Stimulated activated CD8-positive, alpha-beta memory T cell treated with anti-CD3 and anti-CD28 coated beads, Interleukin-2, amount 100 ng/mL, for 1 hour (primary cell): ENCODE measurements at places on chromosomes 12 and 14.

GRCh38 chr12:108969622-108970021 is 51.2 kb downstream of the SVOP start:
- DNase-seq = no peak

GRCh38 chr12:95615749-95616148 is 64.5 kb upstream of the USP44 start:
- DNase-seq = no peak

GRCh38 chr12:126982707-126983106 is 1284.3 kb upstream of the TMEM132C start:
- no peak for DNase-seq

DNA sequence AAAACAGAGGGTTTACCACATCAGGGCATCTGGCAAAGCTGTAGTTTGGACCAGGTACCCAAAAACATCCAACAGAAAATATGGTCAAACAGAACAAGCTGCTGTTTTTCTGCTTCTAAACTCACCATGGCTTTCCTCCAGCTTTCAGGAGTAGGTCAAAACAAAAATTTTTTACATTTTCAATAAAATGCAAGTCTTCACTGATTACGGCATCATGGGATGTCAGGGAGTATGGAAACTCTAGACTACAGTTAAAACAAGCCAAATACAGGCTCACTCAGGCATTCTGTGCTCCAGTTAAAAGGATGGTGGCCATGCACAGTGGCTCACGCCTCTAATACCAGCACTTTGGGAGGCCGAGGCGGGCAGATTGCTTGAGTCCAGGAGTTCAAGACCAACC is 47.1 kb upstream of the PSMA6 start:
- no peak for DNase-seq

GRCh38 chr12:46661110-46661845 is 164.5 kb downstream of the SLC38A4 start:
- no peak for DNase-seq

- DNase-seq = no peak
Observed at GRCh38 chr12:78470354-78471195, 394.0 kb upstream of the SYT1 start.

- no peak for DNase-seq
Observed at GRCh38 chr12:106291342-106291741, 11.2 kb upstream of the TCP11L2 start.

GRCh38 chr12:1373901-1374735 is 220.3 kb downstream of the FBXL14 start:
- no peak for DNase-seq

DNA sequence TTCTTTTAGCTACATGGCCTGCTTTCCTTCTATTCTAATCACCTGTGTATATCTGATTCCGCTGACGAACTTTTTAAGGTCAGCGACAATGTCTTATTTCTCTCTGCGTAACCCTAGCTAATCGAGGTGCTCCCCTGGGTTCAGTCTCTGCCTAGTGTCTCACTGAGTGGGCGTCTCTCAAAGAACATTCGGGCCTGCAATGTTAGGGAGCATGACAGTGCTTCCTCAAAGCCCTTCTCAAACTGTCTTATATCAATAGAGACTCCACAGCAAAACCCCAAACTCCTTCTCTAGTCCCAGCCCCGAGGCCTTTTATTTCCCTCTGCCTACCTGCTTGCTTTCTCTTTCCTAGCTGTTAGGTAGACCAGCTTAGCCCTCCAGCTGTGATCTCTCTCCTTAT is 13.7 kb upstream of the RPS6KL1 start:
- DNase-seq = no peak

- no peak for DNase-seq
Observed at GRCh38 chr12:30774599-30774998, 19.8 kb upstream of the CAPRIN2 start.

- no peak for DNase-seq
Observed at GRCh38 chr14:89307409-89307808, 109.6 kb downstream of the FOXN3 start.

DNA sequence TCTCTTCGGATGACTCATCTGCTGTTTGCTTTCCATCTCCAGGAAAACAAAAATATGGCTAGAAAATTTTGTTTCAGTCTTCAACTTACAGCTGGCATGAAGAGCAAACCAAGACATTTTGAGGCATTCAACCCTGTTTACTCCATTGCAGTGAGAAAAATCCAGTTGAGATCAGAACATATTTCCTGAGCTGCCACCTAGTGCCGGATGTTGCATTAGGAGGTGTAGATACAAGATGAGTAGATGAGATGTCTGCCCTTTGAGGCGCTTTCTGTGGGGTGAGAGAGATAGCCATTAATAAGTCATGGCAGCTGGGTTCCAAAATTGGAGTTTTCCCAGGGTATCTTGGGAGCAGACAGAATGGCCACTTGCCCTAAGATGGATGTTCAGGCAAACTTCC is 171.1 kb downstream of the PRKCH start:
- no peak for DNase-seq

GRCh38 chr12:54692353-54692752 is 44.2 kb upstream of the DCD start:
- no peak for DNase-seq

DNA sequence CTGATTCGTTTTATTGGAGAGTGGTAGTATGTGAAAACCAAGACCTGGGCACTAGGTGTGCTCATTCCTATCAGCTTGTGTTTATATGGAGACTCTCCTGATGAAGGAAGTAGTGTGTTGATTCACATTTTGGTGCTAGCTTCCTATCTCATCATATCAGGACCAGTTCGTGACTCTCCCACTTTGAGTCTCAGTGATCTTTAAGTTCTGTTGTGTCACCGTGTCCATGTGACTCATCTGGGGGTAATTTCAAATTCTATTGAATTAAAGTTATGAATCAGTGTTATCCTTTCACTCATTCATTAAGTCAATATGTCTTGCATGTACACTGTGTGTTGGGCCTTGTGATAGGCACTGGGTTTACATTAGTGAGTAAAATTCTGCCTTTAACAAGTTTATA is 180.2 kb downstream of the CACNA1C start:
- DNase-seq = no peak

GRCh38 chr14:24254630-24255392 is 8.2 kb downstream of the TGM1 start:
- DNase-seq = no peak

DNA sequence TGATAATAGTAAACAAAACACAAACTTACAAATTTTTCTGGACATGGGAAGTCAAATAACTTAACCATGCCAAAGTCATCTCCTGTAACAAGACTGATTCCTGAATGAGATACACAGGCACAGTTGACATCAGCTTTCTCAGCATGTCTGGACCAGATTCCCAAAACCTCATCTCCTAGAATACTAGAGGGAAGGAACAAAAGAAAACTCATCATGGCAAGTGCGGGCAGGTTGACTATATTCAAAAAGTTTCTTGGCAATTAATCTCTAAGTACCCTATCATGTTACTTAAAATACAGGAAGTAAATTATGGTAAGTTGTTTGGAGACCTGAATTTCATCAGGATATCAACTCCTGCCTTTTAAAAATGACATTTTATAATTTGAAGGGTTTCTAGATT is 53.9 kb downstream of the ZC3H14 start:
- DNase-seq = no peak

- DNase-seq = no peak
Observed at GRCh38 chr14:20487396-20487725, 18.0 kb upstream of the RNASE10 start.
